ENCODE measurements at places on chromosomes 4 and X.

DNA sequence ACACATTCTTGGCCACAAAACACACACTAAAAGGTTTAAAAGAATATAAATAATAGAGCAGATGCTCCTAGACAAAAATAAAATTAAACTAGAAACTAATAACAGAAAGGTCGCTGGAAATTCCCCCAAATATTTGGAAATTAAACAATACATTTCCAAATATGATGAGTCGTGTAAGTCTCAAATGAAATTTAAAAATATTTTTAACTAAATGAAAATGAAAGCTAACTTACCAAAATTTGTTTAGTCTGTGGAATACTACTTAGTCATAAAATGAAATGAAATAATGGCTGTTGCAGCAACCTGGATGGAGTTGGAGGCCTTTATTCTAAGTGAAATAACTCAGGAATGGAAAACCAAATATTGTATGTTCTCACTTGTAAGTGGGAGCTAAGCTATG lies 20.6 kb upstream of the GUCY1A1 start:
- DNase-seq, result no peak

GRCh38 chr4:169092889-169093522 lies 83.0 kb upstream of the CBR4 start:
- no peak for DNase-seq

- no peak for DNase-seq
Observed at GRCh38 chr4:79831701-79832514, 241.1 kb downstream of the ANTXR2 start.

DNA sequence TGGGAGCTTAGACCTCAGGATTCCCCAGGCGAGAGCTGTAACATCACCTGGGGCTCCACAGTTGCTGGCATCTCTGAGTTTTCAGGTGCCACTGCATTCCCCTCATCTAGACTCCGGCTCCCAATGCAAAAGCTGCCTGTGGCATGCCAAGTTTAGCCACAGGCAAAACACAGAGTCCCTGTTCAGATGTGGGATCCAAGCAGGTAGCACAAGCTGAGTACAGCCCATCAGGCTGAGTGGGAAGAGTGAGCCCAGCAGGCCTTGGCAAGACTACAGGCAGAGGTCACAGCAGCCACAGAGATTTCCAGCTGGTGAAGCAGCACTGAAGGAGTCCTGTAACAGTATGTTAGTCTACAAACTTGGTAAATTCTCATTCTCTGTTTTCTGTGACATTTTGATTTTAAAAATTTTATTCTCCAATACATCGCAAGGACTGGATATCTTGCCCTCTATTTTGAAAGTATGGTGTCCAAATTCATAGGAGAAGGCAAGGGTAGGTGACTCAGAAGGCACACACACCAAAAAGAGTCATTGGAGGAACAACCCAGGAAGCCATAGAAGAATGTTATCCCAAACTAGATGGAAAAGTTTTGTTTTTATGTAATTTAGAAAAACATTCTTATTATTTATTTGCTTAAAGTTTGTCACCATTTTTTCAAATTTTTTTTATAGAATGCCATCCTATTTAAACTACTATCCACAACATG lies 13.6 kb upstream of the CXCL2 start:
- DNase-seq, result no peak

DNA sequence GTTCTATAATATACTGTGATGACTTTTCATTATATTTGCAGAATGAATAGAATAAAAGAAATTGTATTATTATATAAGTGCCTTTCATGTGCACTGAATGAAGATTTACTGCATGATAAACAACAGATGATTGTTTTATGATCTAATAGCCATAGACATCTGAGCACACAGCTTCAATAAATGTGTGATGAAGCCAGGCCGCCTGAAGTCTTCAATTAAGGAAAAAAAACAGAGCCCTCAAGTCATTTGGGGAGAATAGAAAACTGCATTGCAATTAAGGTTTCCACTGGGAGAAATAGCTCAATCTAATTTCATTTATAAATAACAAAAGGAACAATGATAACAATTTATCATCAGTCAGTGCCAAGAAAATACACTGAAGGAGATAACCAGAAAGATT lies 955.2 kb downstream of the FSTL5 start:
- no peak for DNase-seq

DNA sequence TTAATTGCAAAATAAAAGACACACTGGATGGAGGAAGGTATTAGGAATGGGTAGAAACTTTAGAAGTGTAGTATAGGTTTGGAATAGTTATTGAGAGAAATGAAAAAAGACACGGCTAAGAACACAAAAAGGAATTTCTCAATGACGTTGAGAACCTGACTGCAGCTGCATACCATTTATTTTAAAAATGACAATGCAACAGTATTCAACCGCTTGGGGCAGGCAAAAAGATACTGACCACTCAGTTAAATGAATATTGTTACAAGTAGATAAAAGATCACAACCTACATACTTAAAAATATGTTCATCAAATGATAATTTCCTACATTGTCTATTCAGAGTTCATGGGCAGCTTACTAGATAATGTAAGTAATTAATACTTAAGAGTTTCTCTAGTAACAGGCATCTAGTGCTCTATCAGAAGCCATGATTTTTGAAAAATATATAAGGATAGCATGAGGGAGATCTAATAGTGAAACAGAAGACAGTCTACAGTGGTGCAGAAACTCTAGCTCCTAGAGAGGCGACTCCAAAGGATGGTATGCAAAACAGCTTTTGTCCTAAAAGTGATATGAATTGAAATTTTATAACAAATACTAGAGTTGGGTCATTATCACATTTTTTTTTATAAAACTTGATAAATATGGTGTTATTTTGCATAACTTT lies 216.2 kb upstream of the VEGFC start:
- DNase-seq, result no peak

GRCh38 chrX:72121383-72121782 lies 10.3 kb downstream of the RTL5 start:
- DNase-seq, result peak; percentile 83

- no peak for DNase-seq
Observed at GRCh38 chr4:93710101-93710846, 118.3 kb upstream of the ATOH1 start.

- DNase-seq, result peak; percentile 48
Observed at GRCh38 chrX:13179100-13179499, 134.7 kb upstream of the FAM9C start.

- no peak for DNase-seq
Observed at GRCh38 chrX:68090266-68090665, 343.0 kb downstream of the OPHN1 start.

Data from osteoblast (primary cell).